T-helper 2 cell treated with Interferon-gamma antibody and Interleukin-4, amounts not matched to agents 5 μg/mL and 100 μg/mL, for 36 hours (primary cell): ENCODE measurements at places on chromosomes 1 and 21.
A peak's percentile ranks its signal among the peaks of the same experiment; 100 is the strongest.

DNA sequence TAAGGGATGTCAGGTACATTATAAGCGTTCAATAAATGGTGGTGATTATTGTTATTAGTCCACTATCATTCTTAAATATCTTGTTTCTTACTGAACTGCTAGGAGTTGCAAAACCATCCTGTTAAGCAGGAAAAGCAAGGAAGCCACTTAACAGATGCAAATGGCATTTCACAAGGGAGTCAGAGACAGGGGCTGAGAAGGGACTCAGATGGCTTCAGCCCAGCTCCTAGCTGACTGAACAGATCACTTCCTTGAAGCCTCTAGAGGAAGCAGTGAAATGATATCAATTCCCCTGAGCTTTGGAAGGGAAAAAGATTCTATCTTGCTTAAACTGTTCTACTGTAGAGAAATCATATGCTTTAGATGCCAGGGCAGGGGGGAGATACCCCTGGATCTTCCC lies 151.5 kb downstream of the ST6GALNAC5 start:
- DNase-seq = no peak
- no peak overlapping the region for H3K4me3 ChIP-seq
- no peaks in the 10 kb centered on the region for H3K27me3 ChIP-seq
- no peak overlapping the region for H3K27ac ChIP-seq
- H3K36me3 ChIP-seq = no peaks in the 10 kb centered on the region

DNA sequence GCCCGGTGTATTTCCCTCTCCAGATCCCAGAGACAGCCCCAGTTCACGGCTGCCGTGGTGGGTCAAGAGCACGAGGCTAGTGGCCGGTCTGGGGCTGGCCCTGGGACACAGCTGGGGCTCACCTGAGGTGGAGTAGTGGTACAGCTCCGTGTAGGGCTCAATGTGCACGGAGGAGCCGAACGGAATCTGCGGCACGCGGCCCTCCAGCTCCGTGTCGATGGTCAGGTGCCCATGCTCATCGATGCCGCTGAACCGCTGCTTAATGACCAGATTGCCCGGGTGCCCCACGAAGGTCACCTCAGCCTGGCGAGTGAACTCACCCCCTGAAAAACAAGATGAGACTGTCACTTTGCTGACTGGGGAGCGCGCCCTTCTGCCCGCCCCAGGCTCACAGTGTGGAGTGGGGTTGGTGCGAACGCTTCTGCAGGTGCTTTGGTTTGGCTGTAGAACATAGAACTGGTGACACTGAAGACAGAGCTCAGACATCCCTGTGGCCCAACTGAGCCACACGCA lies 35.4 kb downstream of the NID1 start:
- DNase-seq = no peak
- no peaks in the 10 kb centered on the region for H3K36me3 ChIP-seq
- H3K4me3 ChIP-seq = no peak overlapping the region
- peaks cover 7% of the 10 kb centered on the region for H3K4me1 ChIP-seq
- H3K27ac ChIP-seq = no peak overlapping the region

DNA sequence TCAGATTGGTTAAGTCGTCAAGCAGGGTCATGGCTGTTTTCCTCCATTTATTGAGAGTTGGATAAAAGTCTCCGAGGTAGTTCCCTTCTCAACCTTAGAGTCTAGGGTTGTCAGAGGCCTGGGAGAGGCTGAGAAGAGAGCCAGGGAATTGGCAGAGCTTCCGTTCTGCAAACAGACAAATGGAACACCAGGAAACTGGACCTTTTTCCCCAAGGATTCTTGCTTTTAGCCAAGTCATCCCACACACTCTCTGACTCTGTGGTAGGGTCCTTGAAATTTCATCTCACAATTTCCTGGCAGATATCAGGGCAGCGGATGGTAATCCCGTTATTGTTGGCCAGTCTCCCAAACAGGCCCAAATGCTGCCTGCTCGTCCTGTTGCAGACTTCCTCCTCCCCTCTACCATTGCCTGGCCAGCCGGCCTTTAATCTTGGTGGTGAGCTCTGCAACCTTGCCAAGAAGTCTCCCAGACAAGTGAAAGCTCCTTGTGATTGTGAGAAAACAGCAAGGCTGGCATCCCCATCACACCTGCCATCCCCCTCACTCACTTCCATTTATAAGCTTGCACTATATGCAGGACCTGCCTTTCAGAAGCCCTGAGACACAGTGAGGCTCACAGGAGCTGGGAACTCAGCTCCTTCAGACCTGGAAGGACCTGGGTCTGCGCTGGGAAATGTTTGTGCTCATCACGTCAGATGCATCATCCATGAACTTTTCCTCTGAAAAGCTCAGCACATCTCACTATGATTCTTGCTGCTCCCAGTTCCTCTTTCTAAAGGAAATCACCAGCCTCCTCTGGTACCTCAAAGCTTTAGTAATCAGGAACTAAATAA lies 13.7 kb upstream of the SRP9 start:
- peaks cover 3% of the 10 kb centered on the region for H3K27me3 ChIP-seq
- H3K36me3 ChIP-seq = no peaks in the 10 kb centered on the region
- H3K27ac ChIP-seq = no peak overlapping the region
- DNase-seq = no peak
- H3K4me3 ChIP-seq = no peak overlapping the region

GRCh38 chr1:156019946-156020292 lies 832 bp downstream of the SSR2 start:
- H3K4me3 ChIP-seq = peak overlapping the region; percentile 98
- peaks cover 29% of the 10 kb centered on the region for H3K36me3 ChIP-seq
- H3K27ac ChIP-seq = peak overlapping the region; percentile 96
- peaks cover 27% of the 10 kb centered on the region for H3K4me1 ChIP-seq

- DNase-seq = no peak
- H3K4me3 ChIP-seq = no peak overlapping the region
- no peaks in the 10 kb centered on the region for H3K36me3 ChIP-seq
- peaks cover 3% of the 10 kb centered on the region for H3K27me3 ChIP-seq
- no peak overlapping the region for H3K27ac ChIP-seq
Observed at GRCh38 chr1:168092566-168093355, 44.0 kb downstream of the GPR161 start.

DNA sequence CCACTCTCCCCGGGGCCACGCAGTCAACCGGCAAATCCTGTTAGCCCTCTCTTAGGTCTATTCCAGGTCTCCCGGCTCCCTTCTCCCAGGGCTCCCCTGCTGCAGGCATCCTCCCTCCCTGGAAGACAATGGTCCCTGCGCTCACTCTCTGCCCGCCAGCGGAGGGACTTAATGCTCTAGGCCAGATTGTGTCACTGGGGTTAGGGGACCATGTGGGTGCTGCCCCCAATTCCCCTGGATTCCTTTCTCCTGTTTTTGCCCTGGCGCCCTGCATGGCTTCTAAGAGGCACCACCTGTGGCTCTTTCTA lies 8.2 kb downstream of the FAM131C start:
- H3K36me3 ChIP-seq = no peaks in the 10 kb centered on the region
- H3K27me3 ChIP-seq = peaks cover 20% of the 10 kb centered on the region
- peak overlapping the region; percentile 65 for H3K4me3 ChIP-seq

- no peaks in the 10 kb centered on the region for H3K4me1 ChIP-seq
- no peak overlapping the region for H3K27ac ChIP-seq
- no peaks in the 10 kb centered on the region for H3K36me3 ChIP-seq
- DNase-seq = no peak
- no peaks in the 10 kb centered on the region for H3K27me3 ChIP-seq
Observed at GRCh38 chr1:37308031-37308960, 166.1 kb upstream of the ZC3H12A start.

DNA sequence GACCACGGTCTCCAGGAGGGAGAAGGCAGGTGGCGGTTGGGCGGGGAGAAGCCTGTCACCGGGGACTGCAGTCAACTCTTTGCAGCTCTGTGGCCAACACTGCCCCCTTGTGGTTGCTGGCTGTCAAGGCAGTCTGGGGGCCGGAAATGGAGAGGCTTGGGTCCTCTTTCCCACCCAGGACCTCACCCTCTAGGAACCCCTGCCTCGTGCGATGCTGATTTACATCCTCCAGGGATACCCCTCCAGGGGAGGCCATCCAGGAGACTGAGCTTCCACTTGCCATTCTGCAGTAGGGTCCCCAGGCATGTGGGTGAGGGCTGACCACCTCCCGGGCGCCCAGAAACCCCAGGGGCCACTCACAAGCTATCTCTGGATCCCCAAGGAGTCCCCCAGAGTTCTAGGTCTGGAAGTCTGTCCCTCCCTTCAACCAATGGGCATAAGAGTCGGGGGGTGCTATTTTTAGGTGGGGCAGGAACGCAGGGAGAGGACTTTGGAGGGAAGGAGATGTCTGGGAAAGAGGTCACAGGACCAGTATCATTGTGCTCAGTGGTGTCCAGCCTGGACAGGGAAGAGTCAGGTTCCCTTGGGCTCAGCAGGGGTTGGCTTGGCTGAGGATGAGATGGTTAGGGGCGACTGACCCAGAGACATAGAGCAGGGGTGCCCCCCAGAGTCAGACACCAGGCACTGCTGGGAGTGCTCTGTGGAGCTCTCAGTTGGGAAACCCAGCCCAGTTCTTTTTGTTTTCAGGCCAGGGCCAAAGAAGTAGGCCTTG lies 7.1 kb upstream of the GPR61 start:
- peak; percentile 82 for DNase-seq
- H3K27ac ChIP-seq = peak overlapping the region; percentile 84
- no peaks in the 10 kb centered on the region for H3K36me3 ChIP-seq
- H3K4me1 ChIP-seq = peaks cover 19% of the 10 kb centered on the region
- peak overlapping the region; percentile 66 for H3K4me3 ChIP-seq

GRCh38 chr1:73044241-73045036 lies 762.1 kb upstream of the NEGR1 start:
- H3K4me3 ChIP-seq = no peak overlapping the region
- H3K27me3 ChIP-seq = no peaks in the 10 kb centered on the region
- no peak for DNase-seq
- no peak overlapping the region for H3K27ac ChIP-seq
- no peaks in the 10 kb centered on the region for H3K4me1 ChIP-seq

GRCh38 chr1:15406614-15407559 lies 2.8 kb upstream of the EFHD2 start:
- no peak overlapping the region for H3K27ac ChIP-seq
- H3K4me1 ChIP-seq = peaks cover 17% of the 10 kb centered on the region
- peaks cover 38% of the 10 kb centered on the region for H3K27me3 ChIP-seq
- DNase-seq = no peak
